ENCODE measurements at places on chromosomes 5 and 9.

DNA sequence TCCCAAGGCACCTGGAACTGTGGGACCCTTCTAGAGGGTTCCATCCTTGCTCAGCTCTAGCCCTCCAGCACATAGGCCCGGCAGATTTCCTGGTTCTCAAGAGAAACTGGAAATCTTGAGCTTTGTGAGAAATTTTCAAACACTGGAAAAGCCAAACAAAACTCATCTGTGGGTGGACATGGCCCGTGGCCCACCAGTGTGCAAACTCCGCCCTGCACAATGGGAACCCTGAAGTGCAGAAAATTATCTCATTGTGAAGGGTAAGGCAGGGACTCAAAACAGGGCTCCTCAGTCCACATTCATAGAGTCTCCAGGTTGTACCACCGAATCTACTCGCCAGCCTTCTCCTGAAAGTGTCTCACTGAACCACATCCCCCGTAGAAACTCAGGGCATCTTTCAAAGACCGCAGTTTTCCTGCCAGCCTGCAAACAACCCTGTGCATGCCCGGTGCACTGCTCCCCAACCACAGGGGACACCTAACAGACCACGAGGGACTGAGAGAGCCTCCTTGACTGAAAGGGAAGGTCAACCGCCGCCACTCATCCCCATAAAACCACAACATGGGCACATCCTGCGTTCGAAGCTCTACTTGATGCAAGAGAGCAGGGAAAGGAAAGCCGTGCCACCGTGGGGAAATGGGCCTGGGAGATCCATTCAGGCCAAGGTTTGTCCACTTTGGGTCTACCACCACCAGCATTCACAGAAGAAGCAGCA lies 18.1 kb downstream of the ADAMTS2 start:
- no peak for DNase-seq

GRCh38 chr9:136995362-136995761 lies 1.0 kb downstream of the CLIC3 start:
- DNase-seq = no peak

GRCh38 chr9:27384262-27385014 lies 87.5 kb upstream of the EQTN start:
- no peak for DNase-seq

- no peak for DNase-seq
Measured at GRCh38 chr9:136043441-136043991, 51.6 kb downstream of the NACC2 start.

DNA sequence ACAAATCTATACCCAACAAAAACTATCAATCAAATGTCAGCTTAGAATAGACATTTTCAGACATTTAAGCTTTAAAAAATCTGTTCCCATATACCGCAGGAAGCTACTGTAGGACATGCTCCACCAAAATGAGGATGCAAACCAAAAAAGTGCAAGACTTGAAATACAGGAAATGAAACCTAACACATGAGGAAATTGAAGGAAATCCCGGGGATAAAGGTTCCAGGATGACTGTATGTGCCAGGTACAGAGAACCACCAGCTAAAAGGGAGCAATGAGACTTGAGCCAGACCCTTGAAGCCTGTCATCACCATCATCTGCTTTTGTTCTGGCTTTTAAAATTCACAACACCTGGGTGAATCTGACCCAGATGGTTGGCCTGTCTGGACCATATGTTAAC lies 21.4 kb downstream of the DIAPH1 start:
- no peak for DNase-seq

DNA sequence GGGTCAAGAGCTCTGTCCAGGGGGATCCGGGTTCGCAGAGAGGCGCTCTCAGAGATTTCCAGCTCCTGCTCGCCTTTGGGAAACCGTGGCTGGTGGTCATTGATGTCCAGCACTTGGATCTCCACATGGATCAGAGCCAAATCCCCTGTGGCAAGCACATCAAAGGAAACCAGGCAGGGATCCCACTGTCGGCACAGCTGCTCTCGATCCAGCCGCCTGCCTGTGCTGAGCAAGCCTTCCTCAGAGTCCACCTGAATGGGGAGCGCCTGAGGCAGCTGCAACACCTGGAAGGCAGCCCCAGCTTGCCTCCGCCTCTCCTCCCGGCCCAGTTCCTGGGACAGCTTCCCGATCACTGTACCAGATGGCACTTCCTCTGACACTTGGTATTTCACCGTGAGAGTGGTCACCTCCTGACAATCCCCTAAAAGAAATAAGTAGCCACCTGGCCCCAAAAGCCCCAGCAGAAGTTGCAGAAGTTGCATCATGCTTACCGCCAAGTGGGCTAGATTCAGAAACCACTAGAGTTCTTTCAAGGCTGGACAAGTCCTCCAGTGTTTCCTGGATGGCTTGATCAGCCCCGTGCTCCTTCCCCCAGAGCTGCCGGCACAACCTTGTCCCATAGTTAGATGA lies 520 bp downstream of the PCDH12 start:
- no peak for DNase-seq

- no peak for DNase-seq
Measured at GRCh38 chr5:470961-471749, 28.2 kb downstream of the EXOC3 start.

DNA sequence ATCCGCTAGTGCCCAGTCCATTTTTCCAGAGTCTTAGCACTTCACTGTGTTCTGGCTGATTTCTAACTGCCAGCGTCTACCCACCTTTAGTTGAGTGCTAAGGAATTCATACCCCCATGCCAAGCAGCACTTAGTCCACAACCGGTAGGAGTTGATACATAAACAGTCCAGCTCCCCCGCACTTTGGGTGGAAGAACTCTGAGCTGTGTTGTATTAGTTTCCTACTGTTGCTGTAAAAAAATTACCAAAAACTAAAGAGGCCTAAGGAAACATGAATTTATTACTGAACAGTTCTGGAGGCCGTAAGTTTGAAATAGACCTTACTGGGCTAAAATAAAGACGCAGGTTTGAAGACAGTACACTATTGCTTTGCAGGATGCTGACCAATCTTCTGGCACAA lies 87.6 kb downstream of the SLC24A2 start:
- DNase-seq = no peak

DNA sequence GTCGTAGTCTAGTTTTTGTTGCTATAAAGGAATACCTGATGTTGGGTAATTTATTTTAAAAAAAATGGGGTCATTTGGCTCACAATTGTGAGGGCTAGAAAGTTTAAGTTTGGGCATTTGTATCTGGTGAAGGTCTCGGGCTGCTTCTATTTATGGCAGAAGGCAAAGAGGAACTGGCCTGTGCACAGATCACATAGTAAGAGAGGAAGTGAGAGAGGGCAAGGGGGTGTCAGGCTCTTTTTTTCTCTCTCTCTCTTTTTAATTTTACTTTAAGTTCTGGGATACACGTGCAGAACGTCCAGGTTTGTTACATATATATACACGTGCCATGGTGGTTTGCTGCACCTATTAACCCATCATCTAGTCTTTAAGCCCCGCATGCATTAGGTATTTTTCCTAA lies 453.3 kb downstream of the DIRAS2 start:
- DNase-seq = no peak

GRCh38 chr9:105064248-105065097 lies 136.5 kb upstream of the ABCA1 start:
- DNase-seq = peak; percentile 58

GRCh38 chr9:75027187-75028107 lies 646 bp downstream of the CARNMT1 start:
- DNase-seq = no peak

GRCh38 chr5:110106750-110107149 lies 417.0 kb downstream of the MAN2A1 start:
- DNase-seq = no peak

GRCh38 chr9:35521708-35522107 lies 31.8 kb downstream of the RUSC2 start:
- DNase-seq = no peak

DNA sequence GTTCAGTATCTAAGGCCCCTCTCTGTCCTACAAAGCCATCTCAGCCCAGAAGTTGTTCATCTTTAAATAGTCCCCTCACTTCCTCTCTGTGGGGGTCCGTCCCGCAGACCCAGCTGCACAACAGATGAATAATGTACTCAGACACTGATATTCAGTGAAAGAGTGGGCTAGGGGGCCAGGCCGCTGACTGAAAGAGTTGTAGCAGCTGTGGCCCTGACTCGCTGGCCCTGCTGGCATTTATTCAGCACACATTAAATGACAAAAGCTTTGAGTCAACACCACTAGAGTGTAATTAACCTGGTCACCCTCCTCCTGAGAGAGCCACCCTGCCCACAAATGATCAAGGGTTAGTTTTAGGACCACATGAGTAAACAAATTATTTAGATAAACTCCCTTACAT lies 76.3 kb downstream of the MED10 start:
- DNase-seq = no peak

GRCh38 chr9:76018761-76019160 lies 128.3 kb downstream of the PCSK5 start:
- no peak for DNase-seq

DNA sequence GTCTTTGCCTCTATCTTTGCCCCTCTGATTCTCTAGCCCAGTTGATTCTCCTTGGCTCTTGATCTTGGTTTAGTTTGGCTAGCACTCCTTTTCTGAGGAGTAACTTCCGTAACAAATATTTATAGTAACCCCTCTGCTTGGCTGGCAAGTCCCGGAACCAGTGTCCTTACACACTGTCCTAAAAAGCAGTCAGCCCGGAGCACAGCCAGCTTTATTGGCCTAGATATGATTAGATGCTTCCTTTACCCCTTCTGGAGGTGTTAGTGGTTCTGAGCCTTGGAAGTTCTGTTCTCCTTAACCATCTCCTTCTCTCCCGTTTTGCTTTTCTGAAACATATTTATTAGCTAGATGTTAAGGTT lies 17.0 kb upstream of the MSMP start:
- no peak for DNase-seq

GRCh38 chr5:123093111-123093600 lies 4.1 kb downstream of the PRDM6 start:
- DNase-seq = no peak

GRCh38 chr5:135710045-135710675 lies 124.3 kb upstream of the SLC25A48 start:
- no peak for DNase-seq

DNA sequence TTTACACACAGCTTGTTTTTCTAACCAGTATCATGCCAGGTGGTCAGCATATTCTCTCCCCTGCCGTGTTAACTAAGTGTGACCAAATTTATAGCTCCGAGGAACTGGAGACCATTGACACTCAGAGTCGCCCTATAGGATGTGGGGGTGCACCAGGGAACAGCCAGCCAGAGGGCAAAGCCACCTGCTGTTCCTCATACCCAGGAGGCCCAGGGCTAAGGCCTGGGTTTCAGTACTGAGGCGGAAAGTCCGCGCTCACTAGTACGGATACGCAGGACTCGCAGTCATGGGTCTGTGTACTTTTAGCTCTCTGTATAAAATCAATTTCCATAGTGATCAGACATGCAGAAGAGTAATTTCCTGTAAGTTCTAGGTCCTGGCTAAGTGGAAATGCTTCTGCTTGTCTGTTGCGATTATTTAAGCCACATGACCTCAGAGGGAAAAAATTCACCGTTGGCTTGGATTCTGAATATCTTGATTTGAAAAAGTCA lies 247.0 kb downstream of the AOPEP start:
- no peak for DNase-seq
